ENCODE measurements at places on chromosomes 12 and 14.

GRCh38 chr12:127896661-127897060, 370.3 kb upstream of the TMEM132C start:
- DNase-seq: no peak

- no peak for DNase-seq
Measured at GRCh38 chr12:6238875-6239274, 38.7 kb downstream of the CD9 start.

DNA sequence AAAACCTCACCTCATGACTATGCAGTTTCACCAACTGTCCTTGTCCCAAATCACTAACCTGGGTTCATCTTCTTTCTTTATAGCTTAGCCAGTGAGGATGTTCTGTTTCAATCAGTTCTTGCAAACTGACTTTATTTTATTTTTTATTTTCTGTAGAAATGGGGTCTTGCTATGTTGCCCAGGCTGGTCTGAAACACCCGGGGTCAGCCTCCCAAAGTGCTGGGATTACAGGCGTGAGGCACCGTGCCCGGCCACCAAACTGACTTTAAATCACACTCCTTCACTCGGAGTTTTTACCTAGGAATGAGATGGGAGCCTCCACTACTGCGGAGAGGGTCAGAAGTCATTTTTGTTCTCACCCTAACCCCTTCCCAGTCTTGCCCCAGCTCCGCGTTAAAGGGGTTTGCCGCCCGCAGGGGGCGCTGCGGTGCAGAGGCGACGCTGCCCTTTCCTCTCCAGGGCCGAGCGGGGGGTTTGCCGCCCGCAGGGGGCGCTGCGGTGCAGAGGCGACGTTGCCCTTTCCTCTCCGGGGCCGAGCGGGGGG, 7.0 kb upstream of the B4GALNT3 start:
- DNase-seq: no peak

DNA sequence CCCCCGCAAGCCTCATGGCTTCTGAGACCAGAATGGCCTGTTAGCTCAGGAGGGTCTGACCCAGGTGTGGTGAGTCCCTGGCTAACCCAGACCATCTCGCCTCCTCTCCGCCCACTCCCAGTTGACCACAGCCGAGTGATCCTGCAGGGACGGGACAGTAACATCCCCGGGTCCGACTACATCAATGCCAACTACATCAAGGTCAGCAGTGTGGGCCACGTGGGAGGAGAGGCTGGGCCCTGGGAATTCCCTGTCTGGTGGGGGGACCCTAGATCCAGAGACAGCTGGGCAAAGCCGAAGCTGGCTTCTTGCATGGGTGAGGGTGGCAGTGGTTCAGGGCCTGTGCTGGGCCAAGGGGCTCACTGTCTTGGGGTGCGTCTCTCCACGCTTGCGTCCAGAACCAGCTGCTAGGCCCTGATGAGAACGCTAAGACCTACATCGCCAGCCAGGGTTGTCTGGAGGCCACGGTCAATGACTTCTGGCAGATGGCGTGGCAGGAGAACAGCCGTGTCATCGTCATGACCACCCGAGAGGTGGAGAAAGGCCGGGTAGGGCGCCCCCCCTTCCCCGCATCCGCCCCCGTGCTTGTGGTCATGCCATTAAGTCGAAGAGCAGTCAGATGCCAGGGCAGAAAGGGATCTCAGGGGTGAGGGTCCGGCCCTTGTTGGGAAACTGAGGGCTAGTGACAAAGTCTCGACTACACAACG, 5.0 kb downstream of the PTPN6 start:
- DNase-seq: no peak

DNA sequence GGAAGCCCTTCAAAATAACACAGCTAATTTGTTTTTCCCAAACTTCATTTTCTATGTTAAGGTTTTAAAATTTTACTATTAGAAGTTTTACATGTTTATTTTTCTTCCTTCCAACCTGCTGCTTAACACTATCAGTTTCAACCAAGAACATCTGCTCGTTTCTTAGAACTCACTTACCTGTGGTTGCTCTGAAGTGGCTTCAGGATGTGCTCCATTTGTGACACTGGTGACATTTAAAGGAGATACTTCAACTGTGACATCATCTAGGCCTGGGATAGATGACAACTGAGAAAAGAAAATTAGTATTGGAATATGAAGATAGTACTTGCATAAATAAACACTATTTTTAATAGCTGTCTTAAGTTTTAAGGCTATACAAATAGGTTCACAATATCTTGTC, 17.9 kb downstream of the WASHC3 start:
- no peak for DNase-seq

- DNase-seq: no peak
Measured at GRCh38 chr12:28869197-28869596, 279.9 kb upstream of the FAR2 start.

- DNase-seq: no peak
Measured at GRCh38 chr14:102490456-102490855, 19.1 kb downstream of the ANKRD9 start.

DNA sequence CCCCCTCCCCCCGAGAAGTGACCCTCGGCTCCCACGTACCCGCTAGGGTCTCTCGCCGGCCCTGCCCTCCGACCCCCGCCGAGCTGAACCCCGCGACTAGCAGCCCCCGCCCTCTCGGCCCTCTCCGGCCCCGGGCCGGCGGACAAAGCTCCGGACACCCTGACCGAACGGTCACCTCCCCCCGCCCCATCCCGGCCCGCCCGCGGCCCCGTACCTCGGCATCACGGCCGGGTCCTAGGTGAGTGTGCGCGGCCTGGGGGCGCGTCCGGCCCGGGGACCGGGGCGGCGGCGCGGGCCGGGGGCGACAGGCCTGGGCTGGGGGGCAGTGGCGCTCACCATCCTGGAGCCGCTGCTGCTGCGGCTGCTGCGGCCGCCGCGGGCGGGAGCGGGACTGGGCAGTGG, at the start of gene FIGNL2:
TSS of gene FIGNL2 (minus strand) at position 393 of the 402 bp plus-strand sequence. CDS start 26,305 bp downstream, outside the sequence.
- no peak for DNase-seq

- no peak for DNase-seq
Measured at GRCh38 chr12:10170216-10170615, 1.7 kb downstream of the OLR1 start.

- DNase-seq: no peak
Measured at GRCh38 chr14:106613256-106613655, 1086.9 kb downstream of the TMEM121 start.

- DNase-seq: no peak
Measured at GRCh38 chr12:6211421-6211869, 11.2 kb downstream of the CD9 start.

GRCh38 chr12:16168078-16168477, 109.4 kb downstream of the SLC15A5 start:
- no peak for DNase-seq

DNA sequence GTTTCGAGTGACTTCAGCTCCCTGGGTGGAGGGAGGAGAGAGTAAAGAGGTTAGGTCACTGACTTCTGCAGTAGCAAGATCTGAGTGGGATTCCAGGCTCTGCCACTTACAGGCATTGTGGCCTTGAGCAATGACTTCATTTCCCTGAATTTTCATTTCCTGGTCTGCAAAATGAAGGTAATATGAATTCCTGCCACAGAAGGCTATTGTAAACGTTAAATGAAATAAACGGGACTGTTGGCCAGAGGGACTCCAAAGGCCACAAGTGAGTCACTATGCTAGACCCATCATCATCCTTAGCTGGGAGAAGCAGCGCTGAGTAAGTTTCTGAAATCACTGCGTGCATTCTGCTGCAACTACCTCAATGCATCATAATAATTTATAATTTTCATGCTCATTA, 807.8 kb downstream of the AACS start:
- no peak for DNase-seq

DNA sequence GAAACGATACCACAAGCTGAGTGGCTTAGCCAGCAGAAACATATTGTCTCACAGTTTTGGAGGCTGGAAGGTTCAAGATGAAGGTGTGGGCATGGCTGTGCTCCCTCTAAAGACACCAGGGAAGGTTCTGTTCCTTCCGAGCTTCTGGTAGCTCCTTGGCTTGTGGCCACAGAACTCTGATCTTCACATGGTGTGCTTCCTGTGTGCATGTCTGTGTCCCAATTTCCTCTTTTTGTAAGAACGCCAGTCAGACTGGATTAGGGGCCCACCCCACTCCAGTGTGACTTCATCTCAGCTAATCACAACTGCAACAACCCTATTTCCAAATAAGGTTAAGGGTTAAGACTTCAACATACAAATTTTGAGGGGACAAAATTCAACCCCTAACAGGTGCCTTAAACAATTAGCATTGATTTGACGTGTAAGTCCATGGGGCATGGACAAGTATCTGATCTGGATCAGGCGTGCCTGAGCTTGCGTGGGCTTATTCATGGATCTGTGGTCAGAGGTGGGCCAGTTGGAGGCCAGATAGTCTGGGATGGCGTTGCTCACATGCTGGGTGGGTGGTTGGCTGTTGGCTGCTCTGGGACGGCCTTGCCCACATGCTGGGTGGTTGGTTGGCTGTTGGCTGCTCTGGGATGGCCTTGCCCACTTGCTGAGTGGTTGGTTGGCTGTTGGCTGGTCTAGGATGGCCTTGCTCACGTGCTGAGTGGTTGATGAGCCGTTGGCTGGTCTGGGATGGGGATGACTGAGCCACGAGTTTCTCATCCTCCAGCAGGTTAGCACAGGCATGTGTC, 88.5 kb downstream of the LGMN start:
- no peak for DNase-seq

DNA sequence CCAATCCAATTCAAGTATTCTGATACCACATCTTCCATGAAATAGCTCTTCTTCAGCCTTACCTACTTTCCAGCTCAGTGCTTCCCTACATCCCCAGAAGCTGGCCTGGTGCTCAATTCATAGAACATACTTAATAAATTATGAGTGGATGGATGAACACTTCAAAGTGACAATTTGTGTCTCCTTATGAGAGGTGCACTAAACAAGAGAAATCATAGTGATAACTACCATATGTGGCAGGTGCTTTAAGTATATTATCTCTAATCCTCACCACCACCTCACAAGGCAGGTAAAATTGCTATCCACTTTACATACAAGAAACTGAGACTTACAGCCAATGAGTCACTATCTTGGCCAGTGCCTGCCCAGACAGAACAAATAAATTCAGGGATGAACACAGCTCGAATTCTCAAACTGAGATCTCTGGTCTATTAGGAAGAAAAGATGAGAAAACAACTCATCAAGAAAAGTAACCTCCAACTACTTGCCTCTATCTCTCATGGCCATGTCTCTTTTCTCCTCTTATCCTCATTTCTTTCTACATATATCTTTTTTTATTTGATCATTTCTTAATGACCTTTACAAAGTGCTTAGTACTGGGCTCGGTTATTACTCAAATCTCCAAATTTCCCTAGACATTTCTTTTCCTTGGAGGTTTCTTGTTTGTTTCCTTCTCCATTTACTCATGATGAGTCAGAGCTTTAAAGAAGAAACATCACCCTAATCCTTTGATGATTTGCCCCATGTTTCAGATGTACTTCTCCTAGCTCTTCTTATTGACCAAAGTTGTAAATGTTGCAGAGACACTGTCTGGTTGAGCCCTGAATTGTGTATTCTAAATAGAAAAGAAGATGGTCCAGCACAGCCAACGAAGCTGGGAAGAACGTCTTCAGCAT, 161.5 kb downstream of the RPS29 start:
- no peak for DNase-seq

GRCh38 chr14:20490563-20490962, 14.8 kb upstream of the RNASE10 start:
- DNase-seq: no peak

Measured in frontal cortex (tissue), 4 donors.